ENCODE measurements at places on chromosomes 12 and 14. TPM values are rescaled to one million over a fixed set of nuclear protein-coding genes. Genes with fewer than 3 reads are reported as not detected.

NFATC4 gene
- 0.27 TPM for total RNA-seq

GYS2 gene
- not detected for total RNA-seq

SVOP gene
- total RNA-seq = not detected

AKT1 gene
- 111 TPM for total RNA-seq

ACOT6 gene
- total RNA-seq = not detected

PTGER2 gene
- 2.5 TPM for total RNA-seq

ARPC3 gene
- total RNA-seq = 298 TPM

NID2 gene
- total RNA-seq = not detected

CYP46A1 gene
- total RNA-seq = 0.21 TPM

SLIRP gene
- 45.9 TPM for total RNA-seq

TAS2R7 gene
- not detected for total RNA-seq

ERP27 gene
- 1.5 TPM for total RNA-seq

DENND5B gene
- 0.18 TPM for total RNA-seq

TAS2R42 gene
- not detected for total RNA-seq

KLRD1 gene
- 0.89 TPM for total RNA-seq

RIMKLB gene
- 2.2 TPM for total RNA-seq

GPRC5A gene
- total RNA-seq = 0.30 TPM

TPPP2 gene
- not detected for total RNA-seq

ALG10B gene
- total RNA-seq = 14.2 TPM

TRMT5 gene
- total RNA-seq = 12.9 TPM

BMAL2 gene
- 7.4 TPM for total RNA-seq

CNIH1 gene
- total RNA-seq = 79.1 TPM

POTEG gene
- total RNA-seq = not detected

GPR65 gene
- 13.8 TPM for total RNA-seq

FOXM1 gene
- total RNA-seq = 105 TPM

RPAP3 gene
- 53.9 TPM for total RNA-seq

AQP6 gene
- not detected for total RNA-seq

FAM181A gene
- total RNA-seq = not detected

TMEM179 gene
- 0.23 TPM for total RNA-seq

SLC25A47 gene
- total RNA-seq = not detected

ZDHHC22 gene
- not detected for total RNA-seq

PMCH gene
- total RNA-seq = 0.35 TPM

TMCC3 gene
- total RNA-seq = not detected

PPFIBP1 gene
- 26.2 TPM for total RNA-seq

SLC15A5 gene
- not detected for total RNA-seq

WSCD2 gene
- not detected for total RNA-seq

PRB2 gene
- not detected for total RNA-seq

SEC23A gene
- 65.2 TPM for total RNA-seq

Measured in activated naive CD4-positive, alpha-beta T cell treated with anti-CD3 and anti-CD28 coated beads, Interleukin-2, amount 50 U/mL, for 72 hours (primary cell).